Mucosa of descending colon (tissue), 3 donors: ENCODE measurements at places on chromosomes 4 and X. TPM values are rescaled to one million over a fixed set of nuclear protein-coding genes. Genes with fewer than 3 reads are reported as not detected.

DNA sequence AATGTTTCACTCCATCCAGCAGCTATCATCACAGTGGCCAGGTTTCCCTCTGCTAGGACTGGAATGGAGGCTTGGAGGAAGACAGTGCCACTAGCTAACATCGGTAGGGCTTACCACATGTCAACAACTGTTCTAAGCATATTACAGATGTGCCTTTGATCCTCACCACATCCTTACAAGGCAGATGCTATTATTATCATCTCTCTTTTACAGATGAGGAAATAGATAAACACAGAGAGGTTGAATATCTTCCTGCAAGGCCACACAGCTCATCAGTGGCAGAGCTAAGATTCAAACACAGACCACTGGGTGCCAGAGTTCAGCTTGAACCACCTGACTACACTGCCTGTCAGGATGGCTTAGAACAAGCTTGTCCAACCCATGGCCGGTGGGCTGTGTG, 47.4 kb downstream of the MAMLD1 start:
- DNase-seq: no peak

DNA sequence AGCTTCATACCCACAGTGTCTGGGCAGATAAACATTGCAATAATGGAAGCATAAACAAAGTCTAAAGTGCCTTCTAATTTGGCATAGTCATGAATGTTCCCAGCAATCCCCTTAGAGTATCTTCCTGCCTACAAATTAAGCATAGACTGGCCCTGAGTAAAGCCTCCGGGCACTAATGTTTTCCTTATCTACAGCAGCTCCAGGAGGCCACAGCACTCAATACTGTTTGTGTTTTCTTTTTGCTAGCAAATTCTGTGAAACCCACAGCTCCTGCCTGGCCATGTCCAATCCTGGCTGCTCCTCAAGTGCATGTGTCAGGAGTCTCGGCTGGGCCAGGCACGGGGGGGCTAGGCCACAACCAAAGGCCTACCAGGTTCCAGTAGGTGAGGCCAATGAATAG, 102.7 kb upstream of the TBC1D9 start:
- no peak for DNase-seq

DNA sequence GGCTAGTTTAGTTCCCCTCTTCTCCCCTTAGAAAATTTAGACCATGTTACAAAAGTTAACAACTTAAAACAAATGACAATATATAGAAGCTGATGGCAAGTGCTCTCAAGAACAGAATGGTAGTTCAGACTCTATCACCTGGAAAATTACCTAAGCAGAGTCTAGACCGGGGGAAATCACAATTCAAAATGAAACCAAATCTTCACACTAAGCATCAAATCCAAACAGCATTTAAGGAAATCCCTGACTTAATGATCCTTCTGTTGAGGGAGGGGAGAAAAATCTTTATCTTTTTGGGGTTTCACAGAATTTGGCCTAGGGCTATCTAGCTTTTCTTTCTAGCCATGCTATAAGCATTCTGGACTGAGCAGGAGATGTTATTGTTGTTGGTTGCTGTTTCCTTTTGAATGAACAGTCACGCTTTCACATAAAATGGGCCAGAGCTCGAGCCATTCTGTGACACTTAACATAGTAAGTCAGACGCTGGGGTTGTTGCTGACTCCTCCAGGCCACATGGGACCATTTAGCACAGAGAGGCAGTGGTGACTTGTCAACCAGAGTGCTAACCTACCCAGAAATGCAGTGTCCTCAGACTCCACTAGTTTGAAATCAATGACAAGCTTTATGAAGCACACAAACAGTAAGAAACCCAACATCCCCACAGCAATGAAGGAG, 16.0 kb upstream of the LSM6 start:
- no peak for DNase-seq

- DNase-seq: no peak
Measured at GRCh38 chr4:177411996-177412395, 30.2 kb downstream of the AGA start.

SLC16A2 gene
- 7.9 TPM for total RNA-seq
